ENCODE measurements at places on chromosomes 13 and 19.
A peak's percentile ranks its signal among the peaks of the same experiment; 100 is the strongest.

- no peak for DNase-seq
Measured at GRCh38 chr19:14758816-14759215, 19.5 kb downstream of the ADGRE2 start.

GRCh38 chr19:48618278-48618915 is 581 bp downstream of the RPL18 start:
- DNase-seq: no peak

DNA sequence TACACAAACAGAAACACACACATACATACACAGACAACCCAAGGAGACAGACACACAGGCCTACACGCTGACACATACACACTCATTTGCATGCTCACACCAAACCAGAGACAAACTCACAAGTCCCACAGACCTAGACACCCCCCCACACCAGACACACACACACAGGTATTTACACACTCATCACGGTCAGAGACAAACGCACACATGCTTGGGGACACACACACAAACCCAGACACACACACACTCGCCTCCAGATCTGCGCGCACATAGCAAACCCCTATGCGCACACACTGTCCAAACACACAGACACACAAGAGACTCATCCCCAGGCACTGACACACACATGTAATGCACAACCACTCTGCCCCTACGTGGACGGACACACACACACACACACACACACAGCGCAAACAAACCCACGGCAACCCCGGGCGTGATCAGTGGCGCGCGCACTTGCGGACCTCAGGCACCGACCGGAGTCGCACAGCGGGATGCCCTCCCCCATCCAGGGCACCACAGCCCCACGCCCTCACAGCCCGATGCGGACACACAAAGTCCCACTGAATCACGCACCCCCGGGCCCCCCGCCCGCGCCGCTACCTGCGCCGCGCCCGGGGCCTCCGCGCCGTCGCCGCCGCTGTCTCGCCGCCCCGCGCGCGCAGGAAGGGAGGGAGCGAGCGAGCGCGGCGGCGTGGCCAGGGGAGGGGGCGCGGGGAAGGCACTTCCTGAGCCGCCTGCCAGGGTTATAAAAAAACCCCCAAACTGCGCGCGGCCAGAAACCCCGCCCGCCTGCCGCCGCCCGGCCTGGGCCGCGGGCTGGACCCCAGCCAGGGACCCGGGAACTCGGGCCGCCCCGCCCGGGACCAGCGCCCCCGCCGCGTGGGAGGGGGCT is at the start of gene ADAMTS10:
ADAMTS10 (minus strand) TSS at position 675 of the 895 bp plus-strand sequence. CDS start 5,005 bp downstream, outside the sequence.
- DNase-seq: peak; percentile 27

DNA sequence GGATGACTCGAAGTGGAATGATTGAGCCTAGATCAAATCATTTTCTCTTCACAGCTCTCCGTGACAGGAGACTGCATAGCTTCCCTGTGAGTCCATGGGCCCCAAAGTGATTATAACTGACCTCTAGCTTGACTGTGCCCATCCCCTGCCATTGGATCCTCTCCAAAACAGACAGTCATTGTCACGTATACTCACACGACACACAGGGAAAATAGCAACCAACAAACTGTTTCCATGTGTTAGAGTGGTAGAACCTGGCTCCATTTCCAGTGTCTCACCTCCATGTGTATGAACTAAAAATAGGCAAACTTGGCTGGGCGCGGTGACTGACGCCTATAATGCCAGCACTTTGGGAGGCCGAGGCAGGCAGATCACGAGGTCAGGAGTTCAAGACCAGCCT is 48.8 kb upstream of the NPAS1 start:
- no peak for DNase-seq

DNA sequence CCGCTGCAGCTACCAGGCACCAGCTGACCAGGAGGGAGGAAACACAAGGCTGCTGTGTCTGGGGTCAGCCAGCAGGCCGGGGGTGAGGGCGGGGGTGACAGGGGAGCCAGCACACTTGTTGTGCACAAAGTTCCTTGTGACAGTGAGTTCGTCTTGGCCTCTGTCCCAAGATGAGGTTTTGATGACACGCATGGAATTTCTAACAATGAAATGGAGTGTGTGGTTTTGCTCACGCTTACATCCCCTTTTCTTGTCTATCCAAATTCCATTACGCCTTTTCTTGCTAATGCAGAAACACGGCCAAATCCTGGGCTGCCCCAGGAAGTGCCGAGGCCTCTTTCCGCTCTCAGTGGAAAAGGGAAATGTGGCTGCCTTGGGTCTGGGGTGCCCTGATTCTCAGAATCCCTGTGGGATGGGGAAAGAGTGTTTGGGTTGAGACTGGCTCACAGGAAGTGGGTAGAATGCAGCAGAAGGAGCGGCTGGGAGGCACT is 73.8 kb downstream of the GADD45B start:
- no peak for DNase-seq

- DNase-seq: no peak
Measured at GRCh38 chr13:50467156-50468110, 376.1 kb downstream of the DLEU7 start.

DNA sequence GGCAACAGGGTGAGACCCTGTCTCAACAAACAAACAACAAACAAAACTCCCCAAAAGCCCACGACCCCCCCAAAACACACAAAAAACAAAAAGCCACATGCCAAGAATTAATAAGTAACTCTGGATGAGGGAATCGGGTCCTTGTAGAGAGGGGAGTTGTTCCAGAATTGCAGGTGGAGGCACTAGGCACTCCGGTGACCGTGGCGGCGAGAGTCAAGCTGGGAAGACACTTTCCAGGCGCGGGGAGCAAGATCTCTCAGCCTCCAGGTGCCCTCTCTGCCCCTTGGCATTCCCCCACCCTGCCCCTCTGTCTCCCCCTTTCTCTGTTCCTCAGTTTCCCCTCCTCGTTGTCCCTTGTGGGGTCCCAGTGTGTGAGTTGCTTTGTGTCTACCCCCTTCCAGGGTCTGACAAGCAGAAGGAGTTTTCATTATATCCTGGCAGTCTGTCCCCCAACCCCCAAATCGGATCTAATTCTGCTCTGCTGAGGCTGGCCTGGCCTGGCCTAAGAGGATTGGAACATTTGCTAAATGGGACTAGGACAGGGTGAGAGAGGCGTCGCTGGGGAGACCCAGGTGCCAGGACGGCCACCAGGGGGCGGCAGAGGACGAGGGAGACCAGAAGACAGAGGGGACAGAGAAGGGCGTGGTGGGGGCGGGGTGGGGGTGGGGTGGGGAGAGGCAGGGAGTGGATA is 8.3 kb upstream of the CRX start:
- peak; percentile 47 for DNase-seq

DNA sequence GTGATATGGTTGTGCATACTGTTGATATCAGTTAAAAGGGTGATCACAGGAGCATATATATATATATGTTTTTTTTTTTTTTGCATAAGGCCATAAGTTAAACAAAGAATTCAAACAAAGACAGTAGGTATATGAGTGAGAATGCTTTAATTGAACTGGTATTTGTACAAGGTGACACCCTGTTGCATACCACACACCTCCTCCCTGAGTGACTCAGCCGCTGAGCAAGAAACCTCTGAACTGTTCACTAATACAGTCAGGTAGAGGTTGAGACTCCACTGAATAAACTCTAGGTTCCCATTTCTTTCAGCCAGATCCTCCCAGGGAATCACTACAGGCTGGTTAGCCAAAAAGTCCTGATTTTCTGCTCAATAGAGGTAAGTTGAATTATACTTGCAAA is at the start of gene SCEL:
SCEL (plus strand) TSS at position 259 of the 400 bp plus-strand sequence. CDS start 20,170 bp downstream, outside the sequence.
- no peak for DNase-seq

DNA sequence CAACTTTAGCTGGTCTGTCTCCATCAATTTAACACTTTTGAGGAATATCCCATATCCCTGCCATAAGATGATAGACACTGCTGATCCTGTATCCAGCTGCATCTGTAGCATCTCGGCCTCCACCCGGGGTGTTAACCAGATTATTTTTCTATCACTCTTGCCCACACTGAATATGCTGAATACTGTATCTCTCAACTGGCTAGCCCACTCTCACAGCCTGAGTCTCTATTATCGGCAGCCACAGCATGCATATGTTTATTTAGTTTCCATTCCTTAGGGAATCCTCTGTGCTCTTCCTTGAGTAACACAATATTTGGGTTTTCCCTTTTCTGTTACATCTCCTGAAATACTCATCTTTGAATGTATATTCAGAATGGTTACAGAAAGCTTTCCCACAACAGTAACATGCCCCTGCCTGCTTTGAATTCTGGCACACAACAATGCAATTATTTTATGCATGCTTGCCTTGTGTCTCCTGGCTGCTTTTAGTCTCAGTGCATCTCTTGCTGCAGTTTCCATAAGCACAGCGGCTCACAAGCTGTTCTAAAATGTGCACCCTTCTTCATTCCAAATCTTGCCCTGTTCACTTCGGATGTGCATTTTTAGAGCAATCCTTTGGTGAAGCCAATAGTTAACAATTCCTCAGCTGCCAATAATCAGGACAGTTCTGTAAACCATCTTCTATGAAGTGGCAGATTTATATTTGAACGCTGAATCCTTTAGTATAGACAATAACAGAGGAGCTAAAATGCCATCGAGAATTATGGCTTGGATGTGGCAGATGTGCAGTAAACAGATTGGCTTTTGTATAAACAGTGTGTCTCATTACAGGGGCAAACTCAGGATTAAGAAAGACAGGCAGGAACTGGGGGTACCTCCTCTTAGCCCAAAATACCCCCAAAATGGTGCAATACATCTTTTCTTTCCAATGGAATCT is 261.9 kb upstream of the SOX21 start:
- no peak for DNase-seq

- no peak for DNase-seq
Measured at GRCh38 chr19:7356899-7357627, 8.3 kb downstream of the ARHGEF18 start.

DNA sequence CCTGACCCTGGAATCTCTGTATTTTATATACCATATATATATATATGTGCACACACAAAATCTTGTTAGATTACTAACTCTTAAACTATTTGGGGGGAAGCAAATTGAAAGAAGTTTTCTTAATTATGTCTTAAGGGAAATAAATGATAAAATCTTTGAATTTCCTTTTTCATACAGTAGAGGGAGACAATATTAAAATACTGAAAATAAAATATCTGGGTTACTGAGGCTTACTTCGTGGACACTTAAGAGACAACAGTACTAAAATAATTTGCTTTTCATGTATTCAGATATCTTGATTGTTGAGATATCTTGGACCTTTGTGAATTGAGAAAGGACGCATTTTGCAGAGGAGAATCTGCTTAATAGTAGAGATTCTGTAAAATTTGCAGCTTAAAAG is 17.0 kb downstream of the SUGT1 start:
- DNase-seq: no peak

GRCh38 chr19:28466107-28467045 is 746.6 kb downstream of the UQCRFS1 start:
- DNase-seq: peak; percentile 38

DNA sequence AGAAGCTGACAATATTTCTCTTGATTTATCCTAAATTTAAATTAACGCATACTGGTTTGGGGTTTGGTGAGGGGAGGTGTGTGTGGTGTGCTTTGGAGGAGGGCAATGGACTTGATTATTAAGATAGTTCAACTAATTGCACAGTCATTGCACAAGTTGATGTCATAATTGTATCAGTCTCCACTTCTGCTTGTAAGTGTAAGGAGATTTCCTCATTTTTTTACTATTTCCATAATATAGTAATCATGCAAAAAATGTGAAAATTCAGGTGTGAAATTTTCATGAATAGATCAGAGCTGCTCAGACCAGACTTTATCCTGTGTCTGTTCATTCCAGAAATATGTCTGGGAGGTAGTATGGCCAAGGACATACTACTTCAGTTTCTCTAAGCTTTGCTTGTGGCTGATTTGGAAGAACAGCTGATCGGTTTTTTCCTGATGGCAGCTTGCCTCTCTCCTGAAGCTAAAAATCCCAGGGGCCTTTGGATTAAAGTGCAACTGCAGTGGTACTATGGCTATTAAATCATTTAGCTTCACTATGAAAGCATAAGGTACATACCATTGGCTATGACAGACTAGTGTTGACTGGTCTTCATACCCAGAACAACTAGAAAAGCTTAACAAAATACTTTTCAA is 201.8 kb upstream of the MIR17HG start:
- no peak for DNase-seq

DNA sequence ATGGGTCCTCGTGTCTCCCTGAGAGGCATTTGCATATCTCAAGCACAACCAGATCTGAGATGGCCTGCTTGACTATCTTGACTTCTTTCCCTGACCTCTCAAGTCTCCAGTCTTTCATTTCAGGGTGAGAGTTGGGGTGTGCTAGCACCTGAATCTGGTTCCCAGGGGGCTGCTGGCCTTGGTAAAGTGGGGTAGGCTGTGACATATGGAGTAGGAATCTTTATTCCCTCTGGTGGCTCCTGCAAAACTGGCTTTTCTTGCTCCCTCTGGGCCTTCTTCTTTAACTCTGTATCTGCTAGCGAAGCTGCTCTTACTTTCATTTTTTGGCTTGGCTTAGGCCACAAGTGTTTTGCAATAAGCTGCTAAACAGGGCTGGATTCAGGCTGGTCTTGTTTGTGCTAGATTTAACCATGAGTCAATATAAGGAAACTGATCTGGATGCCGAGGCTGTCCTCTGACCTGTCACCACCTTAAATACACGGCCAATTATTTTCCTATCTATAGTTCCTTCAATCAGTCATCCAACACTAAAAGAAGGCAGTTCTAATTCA is 42.3 kb downstream of the ZNF493 start:
- no peak for DNase-seq

DNA sequence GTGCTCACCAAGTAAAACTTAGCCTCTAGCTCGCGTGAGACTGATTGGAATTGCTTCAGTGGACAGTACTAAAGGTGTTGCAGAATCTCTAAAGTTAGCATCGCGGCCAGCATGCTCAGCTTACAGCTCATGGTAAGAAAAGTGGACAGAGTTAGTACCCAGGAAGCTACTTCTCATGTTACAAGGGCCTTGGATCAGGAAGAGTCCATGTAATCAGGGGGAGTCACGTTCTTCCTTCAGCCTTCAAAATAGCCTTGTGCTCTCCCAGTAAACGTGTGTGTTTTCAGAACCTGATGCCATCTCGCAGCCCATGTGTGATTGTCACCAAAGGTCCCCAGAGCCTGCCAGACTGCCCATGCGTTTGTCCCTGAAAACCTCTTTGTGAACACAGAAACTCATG is 195.8 kb upstream of the RNF113B start:
- no peak for DNase-seq

- DNase-seq: no peak
Measured at GRCh38 chr13:51714663-51715168, 89.2 kb downstream of the DHRS12 start.

- no peak for DNase-seq
Measured at GRCh38 chr13:41580345-41580744, 123.0 kb downstream of the RGCC start.

Measured in CD4-positive, alpha-beta T cell treated with Interleukin-4 for 4 hours (primary cell).